Retina (tissue), 1 donor: ENCODE measurements at places on chromosomes 2 and 18.

GRCh38 chr18:58499527-58500221 is 129.2 kb downstream of the ALPK2 start:
- DNase-seq: peak; percentile 63

GRCh38 chr2:165692906-165693305 is 101.1 kb downstream of the GALNT3 start:
- DNase-seq: no peak

- DNase-seq: no peak
Observed at GRCh38 chr2:238131761-238132462, 6.6 kb upstream of the KLHL30 start.

DNA sequence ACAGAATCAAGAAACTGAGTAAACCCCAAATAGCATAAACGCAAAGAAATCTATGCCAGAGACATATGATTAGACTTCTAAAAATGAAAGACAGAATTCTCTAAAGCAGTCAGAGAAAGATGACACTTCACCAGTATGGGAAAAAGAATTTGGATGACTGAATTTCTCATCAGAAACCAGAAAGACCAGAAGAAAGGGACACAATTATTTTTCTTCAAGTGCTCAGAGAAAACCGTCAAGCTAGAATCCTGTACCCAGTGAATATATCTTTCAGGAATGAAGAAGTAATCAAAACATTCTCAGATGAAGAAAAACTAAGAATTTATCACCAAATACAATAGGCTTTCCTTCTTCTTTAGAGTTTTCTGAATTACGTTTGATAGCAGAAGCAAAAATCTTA is 14.2 kb upstream of the ESPNL start:
- DNase-seq: no peak

DNA sequence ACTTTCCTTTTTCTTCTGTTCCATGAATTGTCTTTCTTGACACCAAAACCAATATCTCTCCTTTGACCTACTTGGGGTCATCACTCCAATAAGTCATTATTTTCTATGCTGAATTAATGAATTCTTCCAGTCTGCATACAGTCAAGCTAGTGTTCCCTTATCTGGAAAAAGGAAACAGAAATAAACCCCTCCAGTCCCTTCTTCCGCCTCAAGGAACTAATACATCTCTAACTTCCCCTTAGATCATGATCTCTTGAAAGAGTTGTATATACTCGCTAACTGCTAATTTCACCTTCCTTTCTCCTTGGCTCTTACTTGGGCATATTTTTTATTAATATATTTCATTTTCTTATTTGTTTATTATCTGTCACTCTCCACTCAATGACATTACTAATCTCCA is 7.3 kb upstream of the ARHGAP15 start:
- no peak for DNase-seq

DNA sequence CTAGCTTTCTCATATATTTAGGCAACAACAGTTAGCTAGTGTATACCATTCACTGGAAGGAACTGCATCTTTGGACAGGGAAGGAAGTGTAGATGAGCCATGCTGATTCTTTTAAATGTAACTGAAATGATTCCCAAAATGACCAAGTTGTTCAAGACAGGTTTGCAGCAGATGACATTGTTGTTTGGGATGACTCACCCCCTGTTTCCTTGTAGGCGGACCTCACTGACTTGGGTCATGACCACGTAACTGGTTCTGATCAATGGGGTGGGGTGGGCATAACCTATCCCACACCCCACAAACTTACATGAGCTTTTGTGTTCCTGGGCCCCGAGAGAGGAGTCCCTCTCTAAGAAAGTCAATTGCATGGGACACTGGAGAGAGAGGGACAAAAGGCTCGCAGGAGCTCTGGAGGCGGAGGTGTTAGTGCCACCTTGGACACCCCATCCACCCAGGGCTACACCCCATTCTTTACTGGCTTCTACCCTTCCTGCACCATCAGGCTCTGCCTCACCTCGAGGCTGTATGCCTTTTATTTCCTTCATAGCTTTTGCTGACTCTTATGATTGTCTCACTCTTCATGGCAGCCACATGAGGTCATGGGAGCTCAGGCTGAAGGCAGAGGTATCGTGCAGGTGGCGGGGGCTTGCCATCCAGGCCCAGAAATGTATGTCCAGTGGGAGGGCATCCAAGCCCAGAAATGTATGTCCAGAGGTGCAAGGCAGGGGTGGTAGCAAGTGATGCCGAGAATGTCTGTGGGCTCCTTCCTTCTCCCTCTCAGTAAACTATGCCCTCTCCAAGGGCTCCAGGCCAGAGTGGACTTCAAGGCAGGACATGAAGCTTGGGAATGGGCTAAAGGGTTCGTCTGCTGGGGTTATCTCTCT is 108.0 kb downstream of the TWIST2 start:
- DNase-seq: no peak

GRCh38 chr2:44456946-44457345 is 95.2 kb downstream of the CAMKMT start:
- no peak for DNase-seq

- no peak for DNase-seq
Observed at GRCh38 chr2:42693688-42694479, 70.1 kb downstream of the OXER1 start.

- no peak for DNase-seq
Observed at GRCh38 chr2:180374502-180375281, 367.6 kb upstream of the CWC22 start.

DNA sequence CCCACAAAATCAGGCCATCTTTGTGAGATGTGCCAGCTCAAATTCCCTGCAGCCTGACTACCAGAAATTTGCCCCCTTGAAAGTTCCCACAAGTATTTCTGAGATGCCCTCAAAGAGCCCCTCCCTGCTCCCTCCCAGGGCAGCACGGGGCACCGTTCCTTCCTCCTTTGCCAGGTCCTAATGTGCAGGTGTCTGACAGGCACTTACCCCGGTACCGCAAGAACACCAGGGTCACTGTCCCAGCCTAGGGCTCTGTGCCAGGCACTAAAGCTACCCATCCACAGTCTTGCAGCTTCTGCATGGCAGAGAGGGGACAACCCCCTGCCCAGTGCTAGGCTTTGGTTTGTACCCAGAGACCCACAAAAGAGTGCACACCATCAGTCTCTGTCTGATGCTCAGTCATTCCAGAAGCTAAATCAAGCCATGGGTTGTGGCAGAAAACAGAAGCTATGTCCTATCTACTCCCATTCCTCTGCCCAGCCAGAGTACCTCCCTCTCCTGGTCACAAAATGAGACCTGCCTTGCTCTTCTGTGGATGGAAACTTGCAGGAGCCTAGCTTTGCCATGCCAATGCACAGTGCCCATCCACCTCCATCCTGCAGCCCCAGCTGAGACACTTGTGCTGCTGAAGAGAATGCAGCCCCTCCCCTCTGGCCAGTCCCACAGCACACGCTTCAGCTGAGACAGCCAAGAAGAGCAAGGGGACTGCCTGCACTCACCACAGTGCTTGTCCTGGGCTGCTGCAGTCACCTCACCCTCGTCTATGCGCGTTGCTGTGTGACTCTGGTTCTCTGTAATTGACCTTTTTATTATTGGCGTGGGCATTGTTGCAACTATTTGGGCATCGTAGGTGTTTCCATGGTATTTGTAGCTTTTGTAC is 48.7 kb downstream of the INPP5D start:
- DNase-seq: no peak

- DNase-seq: no peak
Observed at GRCh38 chr2:20455076-20455587, 8.3 kb downstream of the RHOB start.

DNA sequence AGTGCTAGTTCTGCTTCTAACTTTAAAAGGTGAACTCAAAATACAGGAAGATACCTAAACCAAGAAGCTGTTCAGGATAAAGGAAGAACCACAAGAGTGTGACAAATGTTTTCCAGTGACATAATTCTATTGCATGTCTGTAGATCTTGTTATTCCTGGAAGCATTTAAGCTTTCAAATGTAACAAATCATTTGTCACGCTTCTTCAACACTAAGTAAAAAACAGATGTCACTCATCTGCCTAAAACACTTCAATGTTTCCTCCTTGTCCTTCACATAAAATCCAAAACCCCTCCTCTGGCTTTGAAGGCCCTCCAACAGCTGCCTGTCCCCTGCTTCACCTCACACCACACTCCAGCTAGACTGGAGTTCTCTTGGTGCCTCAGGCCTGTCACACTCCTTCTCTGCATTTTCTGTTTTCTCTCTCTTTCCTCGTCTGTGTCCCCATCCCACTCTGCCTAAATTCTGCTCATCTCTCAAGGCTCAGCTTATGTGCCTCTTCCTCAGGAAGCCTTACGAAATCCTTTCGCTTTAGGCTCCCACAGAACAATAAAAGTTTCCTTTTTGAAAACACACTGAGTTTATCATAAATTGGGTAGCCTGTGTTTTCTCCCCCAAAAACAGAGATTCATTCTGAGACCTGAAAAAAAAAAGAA is 6.4 kb upstream of the CLEC4F start:
- no peak for DNase-seq

- no peak for DNase-seq
Observed at GRCh38 chr2:43701111-43701510, 24.9 kb upstream of the C1GALT1C1L start.

GRCh38 chr2:9538000-9538507 is 17.6 kb downstream of the ADAM17 start:
- DNase-seq: no peak

GRCh38 chr2:225994748-225995405 is 595.4 kb downstream of the NYAP2 start:
- DNase-seq: no peak

GRCh38 chr2:148614322-148615049 is 30.1 kb upstream of the EPC2 start:
- no peak for DNase-seq

- DNase-seq: peak; percentile 51
Observed at GRCh38 chr2:232365621-232366321, 12.8 kb upstream of the ALPP start.

DNA sequence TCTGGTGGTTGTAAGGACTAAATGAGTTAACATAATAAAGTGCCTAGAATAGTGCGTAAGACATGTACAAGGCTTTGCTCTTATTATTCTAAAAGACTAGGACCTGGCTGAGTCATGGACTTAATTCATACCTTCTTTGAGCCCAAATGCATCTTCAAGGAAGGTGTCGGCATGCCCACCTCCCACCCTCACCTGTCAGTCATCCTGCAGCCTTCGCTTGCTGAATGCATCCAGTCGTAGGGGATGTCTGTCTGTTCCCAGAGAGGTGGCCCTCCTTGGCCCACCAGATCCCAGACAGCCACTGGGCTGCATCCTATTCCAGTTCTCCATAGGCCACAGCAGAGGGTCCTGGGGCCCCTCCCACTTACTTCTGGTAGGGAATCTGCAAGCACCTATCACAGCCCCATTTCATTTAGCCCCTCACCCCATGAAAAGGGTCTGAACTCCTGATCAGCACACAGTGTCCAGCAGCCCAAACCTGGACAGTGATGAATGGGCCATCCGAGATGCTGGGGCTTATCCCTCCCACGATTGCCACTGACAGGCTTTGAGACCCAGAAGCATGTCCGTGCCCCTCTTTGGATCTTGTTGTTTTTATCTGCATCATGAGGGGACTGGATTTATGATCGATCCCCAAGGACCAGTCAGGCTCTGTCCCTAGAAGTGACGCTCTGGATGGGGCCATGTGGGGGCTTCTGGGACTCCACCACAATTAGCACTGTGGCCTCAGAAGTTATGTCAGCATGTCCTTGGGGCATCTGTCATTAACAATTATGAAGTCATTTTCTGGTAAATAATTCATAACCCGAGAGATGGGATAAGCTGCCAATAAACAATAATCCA is 101.1 kb downstream of the KLHL29 start:
- no peak for DNase-seq

DNA sequence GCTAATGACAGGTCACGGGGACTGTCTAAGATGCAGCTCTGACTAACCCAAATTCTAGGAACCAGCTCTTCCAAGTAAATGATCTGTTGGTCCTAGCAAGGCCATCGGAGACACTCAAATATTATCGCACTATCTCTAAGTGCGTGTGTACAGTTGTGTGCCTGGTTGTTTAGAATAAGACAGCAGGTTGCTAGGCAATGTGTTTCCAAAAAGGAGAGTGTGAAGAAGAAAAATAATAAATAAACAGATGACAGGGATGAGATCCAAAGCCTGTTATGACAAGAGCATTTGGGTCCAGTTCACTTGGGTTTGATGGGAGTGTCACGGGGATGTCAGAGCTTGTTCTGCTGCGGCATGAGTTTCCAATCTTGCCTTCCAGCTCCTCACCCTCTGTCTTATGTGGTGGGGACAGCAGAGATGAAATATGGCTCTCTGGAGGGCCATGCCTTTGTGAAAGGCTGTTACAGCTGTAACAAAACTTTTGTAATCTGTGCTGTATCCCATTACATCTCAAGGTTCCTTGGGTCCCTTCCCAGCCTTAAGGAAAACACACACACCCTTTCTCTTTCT is 127.5 kb upstream of the TNP1 start:
- DNase-seq: no peak

- peak; percentile 66 for DNase-seq
Observed at GRCh38 chr2:100260712-100261620, 61.3 kb downstream of the LONRF2 start.

GRCh38 chr2:223997938-223998337 is 40.7 kb downstream of the MRPL44 start:
- no peak for DNase-seq

GRCh38 chr2:64298161-64298560 is 153.9 kb upstream of the PELI1 start:
- DNase-seq: no peak

DNA sequence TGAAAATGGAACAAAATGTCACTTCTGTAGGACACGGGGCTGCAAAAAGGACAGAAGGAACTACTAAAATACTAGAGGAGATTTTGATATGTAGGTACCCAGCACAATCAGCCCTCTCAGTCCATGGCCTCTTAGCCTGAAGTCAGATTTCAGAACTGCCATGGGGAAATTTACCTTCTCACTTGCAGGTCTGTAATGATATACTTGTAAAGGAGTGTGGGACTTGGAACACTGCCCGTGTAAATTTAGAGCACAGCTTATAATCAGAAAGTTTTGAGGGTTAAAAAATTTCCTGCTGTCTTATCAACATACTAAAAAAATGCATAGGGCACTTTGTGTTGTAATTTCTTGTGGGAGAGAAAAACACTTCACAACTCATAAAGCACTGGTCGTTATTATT is 60.6 kb downstream of the ZEB2 start:
- DNase-seq: no peak

DNA sequence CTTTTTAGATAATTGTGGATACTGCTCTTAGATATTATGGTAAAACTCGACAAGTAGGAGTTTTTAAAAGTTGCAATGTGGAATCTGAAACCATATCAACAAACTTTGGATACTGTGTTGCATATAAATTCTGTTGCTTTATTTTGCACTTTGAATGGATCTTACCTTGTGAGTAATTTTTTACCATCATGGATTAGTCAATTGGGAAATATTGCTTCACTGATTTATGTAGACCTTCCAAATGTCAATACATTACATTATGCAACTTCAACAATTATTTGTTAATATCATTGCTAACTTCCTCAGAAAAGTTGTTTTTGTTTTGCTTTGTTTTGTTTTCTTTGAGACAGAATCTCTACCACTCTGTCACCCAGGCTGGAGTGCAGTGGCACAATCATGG is 102.0 kb upstream of the SLC38A11 start:
- DNase-seq: no peak

- no peak for DNase-seq
Observed at GRCh38 chr2:240482141-240482540, 46.7 kb downstream of the GPC1 start.

GRCh38 chr2:197312186-197312585 is 1.6 kb upstream of the ANKRD44 start:
- no peak for DNase-seq
